ENCODE measurements at places on chromosomes 5 and 9.

DNA sequence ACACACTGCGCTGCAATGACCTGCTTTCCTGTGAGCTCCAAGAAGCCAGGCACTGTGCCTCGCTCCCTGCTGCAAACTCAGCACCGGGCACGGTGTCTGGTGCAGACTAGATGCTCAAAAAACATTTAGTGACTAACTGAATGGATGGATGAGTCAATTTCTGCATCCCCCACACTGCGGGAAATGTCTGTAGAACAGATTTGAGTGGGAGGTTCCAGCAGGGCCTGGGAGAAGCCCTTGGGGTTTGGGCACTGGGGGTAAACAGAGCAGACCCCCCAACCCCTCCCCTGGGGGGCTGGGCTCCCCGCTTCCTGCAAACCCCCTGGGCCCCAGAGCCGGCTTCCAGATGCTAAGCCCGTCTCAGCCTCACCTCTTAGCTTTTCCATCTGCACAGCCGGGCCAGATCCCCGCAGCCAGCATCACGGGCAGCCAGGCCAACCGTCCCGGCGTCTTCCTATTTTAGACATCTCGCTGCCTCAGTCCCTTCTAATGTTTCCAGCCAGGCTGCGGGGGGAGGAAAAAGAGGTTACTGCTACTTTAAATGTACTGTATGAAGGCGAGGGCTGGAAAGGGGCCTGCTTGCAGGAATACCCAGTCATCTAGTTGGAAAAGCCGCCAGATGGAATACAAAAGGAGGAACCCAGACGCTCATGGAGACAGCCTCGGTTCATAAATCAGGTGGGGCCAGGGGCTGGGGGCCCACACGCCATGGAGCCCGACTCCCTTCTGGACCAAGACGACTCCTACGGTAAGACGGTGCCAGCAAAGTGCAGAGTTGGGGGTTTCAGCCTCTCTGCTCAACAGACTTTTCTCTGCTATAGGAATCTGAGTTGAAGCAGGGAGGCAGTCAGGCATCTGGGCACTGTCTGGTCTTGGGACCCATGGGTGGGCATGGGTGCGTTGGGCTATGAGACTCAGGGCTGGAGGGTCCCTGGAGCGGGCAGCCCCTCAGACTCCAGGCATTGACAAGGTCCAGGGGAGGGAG lies 67.1 kb upstream of the GGTA1 start:
- no peak for DNase-seq

DNA sequence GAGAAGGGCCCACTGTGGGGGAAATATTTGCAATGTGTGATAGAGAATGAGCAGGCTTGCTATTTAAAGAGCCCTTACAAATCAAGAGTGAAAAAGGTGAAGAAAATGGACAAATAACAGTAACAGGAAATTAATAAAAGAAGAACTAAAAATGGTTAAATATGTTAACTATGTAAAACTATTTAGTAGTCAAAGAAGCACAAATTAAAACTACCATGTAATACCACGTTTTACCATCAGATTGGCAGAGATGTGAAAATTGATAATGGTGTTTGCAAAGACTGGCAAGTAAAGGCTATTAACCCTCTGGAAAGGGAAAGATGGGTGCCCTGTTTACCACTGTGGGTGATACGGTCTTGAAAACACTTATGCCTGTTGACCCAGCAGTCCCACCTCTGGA lies 23.2 kb upstream of the GRHPR start:
- DNase-seq, result no peak

GRCh38 chr9:22033012-22033630 lies 24.0 kb upstream of the CDKN2B start:
- DNase-seq, result no peak

GRCh38 chr9:113624721-113625120 lies 161.2 kb downstream of the RGS3 start:
- DNase-seq, result no peak

- no peak for DNase-seq
Observed at GRCh38 chr5:151221574-151221973, 2.3 kb downstream of the CCDC69 start.

- DNase-seq, result no peak
Observed at GRCh38 chr5:59528202-59528862, 365.2 kb downstream of the PDE4D start.

GRCh38 chr9:121825031-121825691 lies 173.7 kb downstream of the DAB2IP start:
- no peak for DNase-seq

GRCh38 chr9:128414461-128414860 lies 6.2 kb upstream of the CERCAM start:
- no peak for DNase-seq

DNA sequence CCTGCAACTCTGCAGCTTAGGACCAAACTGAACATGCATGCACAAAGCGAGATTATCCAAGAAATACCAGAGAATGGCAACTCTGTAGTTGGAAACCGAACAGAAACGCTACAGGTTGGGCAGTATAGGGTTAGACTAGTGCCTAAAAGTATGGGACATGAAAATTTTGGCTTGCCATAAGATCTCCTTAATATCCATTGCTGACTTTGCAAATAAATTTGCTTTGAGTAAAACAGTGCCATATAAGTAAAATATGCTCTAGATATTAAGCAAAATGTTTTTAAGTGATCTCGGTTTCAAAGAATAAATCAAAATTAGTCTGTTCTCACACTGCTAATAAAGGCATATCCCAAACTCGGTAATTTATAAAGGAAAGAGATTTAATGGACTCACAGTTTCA lies 456.0 kb downstream of the PRDM9 start:
- no peak for DNase-seq

DNA sequence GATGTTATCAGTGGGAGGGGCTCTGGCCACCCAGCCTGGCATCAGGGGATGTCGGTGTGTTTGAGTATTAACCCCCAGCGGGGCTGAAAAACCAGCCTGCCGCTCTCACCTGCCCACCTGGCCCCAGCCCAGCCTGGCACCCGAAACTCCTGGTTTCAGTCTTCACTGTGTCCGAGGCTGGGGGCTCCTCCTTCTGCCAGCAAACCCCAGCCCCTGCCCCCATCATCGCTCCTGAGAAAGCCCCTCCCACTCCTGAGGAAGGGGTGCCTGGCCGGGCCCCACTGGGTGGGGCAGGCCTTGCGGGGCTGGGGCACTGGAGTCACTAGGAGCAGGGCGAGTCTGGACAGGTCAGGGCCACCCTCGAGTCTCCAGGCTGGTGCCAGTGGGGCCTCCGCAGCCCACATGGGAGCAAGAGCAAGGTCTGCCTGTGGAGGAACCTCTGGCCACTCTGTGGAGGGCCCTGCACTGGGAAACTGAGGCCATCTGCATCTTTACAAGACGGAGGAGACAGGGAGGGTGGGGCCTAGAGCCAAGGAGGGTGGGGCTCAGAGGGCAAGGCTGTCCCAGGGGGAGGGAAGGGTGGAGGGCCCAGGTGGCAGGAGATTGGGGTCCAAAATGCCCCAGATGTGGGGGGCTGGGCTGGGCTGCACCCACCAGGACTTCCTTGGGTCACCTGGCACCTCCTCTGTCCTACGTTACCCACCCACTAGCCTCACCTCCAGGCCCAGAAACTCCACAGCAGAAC lies 51.5 kb upstream of the NOTCH1 start:
- DNase-seq, result no peak

DNA sequence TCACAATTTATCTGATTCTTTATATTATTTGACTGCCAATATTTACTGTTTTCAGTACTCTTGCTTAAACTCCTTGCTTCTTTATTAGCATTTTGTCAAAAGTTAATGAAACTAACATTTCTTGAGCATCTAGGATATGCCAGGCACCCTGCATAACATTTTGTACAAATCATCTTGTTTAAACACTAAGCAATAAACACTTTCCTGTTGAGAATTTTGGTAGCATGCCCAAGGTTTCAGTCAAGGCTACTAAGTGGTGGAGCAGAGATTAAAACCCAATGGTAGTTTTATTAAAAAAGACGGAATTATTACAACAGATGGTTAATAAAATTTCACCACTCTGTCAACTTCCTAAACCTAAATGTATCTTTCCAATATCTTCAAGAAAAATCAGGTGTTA lies 43.2 kb downstream of the SKIC3 start:
- DNase-seq, result no peak

DNA sequence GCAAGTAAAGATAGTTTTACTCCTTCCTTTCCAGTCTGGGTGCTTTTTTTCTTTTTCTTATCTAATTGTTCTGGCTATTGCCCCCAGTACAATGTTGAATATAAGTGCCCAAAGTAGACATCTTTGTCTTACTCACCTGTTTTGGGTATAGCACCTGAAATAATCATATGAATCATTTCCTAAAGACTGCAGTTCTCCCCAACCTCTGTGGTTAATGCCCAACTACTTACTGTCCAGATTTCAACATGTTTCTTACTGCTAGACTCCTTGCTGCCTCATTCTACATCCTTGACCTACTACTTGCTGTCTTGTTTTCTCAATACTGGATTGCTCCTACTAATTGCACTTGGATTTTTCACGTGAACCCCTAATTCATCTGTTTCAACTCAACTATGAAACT lies 8.8 kb upstream of the HSDL2 start:
- no peak for DNase-seq

DNA sequence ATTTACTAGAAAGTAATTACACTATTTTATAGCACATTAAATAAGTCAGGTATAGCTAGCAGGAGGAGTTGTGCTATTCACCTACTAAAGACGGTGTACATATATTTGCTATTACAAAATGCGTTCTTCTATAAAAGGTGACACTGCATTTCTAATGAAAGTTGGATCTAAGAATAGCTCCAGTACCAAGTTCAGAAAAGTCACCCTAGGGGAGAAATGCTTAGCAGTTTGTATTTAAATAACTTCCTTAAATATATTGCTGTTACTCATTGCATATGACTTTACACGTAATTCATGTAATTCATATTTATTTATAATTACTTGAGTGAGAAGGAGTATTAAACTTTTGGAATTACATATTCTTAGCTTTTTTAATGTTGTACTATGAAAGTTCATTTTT lies 7.0 kb upstream of the SUB1 start:
- no peak for DNase-seq

- DNase-seq, result no peak
Observed at GRCh38 chr5:107388141-107388861, 282.4 kb downstream of the EFNA5 start.

DNA sequence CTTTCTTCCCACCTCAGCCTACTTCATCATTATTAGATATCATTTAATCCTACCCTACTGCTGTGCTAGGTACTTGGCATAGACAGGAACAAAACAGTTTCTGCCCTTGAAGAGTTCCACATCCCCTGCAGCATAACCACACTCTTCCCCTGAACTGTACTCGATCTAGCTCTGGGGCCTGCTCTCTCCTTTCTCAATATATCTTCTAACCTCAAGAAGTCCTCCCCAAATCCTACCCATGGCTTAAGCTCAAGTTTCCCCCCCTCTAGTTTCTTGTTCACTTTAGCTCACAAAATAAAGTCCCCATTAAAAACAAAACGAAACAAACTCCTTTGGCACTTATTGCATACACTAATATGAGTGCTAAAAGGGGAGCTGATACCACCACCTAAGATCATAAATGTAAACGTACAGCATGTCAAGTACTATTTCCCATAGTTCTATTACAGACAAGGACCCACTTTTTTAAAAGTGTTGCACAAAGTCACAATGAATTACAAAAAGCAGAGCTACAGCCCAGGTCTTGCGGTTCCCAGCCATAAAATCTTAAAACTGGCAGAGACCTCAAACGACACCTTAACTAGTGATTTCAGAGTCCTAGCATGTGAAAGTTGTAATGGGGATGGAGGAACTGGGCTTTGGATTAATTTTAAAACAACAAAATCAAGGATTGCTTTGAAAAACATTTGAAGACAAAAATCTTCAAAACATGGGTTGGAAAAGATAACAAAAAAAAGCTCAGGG lies 80.7 kb downstream of the PTPDC1 start:
- no peak for DNase-seq

DNA sequence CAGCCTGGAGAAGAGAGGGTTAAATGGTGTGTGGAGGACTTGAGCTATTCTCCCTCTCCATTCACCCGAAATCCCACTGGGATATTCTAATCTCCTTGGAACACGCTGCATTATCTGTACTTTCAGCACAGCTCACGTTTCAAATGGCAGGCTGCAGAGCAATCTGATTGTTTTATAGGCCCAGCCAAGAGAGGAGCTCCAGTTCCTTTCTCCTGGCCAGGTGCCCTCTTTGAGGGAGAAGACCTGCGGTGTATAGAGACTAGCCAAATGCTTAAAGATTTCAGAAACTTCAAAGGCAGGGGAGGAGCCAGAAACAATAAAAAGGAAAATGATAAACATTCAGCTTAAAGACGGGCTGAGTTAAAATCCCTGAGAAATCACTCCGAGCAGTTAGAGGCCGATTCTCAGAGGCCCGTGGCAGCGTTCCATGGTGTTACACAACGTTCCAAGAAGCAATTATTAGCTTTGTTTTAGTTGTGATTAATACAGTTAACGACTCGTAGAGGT lies 564.0 kb upstream of the KLF4 start:
- DNase-seq, result peak; percentile 7

- no peak for DNase-seq
Observed at GRCh38 chr9:70398145-70398556, 16.3 kb downstream of the KLF9 start.

DNA sequence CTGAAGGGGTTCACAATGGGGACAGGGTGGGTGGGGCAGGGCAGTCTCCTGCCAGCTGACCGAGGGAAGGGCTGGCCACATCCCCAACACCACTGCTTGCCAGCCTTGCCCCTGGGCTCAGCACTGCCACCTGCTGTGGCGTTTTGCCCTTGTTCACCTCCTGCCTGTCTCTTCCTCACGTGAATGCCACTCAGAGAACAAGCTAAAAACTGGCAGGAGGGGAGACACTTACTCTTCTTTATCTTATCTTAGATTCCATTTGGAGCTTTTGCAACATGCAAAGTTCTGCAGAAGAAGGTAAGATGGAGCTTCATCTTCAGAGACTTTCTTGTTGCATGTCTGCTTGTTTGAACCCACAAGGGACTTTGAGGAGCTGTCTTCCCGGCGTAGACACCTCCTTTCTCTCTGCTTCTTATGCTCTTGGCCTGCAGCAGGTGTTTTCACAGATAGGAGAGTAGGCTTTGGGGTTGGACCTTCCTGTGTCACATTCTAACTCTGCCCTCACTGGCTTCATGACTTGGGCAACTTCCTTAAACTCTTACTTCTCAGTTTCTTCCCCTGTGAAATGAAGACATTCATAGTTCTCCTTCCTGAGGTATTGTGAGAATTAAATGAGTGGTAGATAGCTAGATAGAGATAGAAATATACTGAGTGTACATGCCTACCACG lies 4.1 kb downstream of the LRSAM1 start:
- no peak for DNase-seq

DNA sequence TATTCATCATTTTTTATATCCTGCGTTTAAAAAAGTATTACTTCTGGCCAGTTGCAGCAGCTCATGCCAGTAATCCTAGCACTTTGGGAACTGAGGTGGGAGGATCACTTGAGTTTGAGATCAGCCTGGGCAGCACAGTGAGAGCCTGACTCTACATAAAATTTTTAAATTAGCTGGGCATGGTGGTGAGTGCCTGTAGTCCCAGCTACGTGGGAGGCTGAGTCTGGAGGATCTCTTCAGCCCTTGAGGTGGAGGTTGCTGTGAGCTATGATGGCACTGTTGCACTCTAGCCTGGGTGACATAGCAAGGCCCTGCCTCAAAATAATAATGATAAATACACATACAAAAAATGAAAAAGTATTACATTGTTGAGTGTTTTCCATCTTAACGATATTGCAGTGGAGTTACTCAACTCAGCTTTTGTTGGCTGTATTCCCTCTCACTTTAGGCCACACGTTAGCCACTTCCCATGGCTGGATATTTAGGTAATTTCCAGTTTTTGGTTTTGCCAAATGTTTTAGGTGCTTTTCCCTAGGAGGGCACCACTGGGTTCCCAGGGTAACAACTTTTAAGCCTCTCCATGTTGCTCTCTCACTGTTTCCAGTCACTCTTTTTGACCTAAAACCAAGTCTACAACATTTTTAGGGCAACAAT lies 20.6 kb downstream of the SHB start:
- DNase-seq, result no peak
